Activated T-helper 1 cell treated with Interleukin-2 at 50 U/mL for 16 hours (primary cell): ENCODE measurements at places on chromosomes 4 and X.

DNA sequence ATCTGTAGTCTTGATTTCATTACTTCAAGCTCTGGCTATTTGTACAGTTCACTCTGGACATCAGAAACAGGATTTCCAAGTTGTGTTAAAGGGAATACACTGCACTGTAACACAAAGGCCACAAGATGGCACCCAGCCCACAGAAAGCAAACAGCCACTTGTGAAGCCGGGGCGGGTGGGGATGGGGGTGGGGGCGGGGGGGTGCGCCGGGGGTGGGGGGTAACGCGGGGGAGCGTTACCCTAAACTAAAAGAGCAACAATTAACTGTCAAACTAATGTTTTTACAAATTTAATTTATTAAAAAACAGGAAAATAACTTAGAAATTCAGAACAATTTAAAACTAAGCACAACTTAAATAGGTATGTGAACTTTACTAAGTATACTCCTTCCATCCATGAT lies 27.3 kb downstream of the PRDX4 start:
- no peak for DNase-seq

- no peak for DNase-seq
Observed at GRCh38 chrX:45515262-45516215, 314.9 kb upstream of the DIPK2B start.

DNA sequence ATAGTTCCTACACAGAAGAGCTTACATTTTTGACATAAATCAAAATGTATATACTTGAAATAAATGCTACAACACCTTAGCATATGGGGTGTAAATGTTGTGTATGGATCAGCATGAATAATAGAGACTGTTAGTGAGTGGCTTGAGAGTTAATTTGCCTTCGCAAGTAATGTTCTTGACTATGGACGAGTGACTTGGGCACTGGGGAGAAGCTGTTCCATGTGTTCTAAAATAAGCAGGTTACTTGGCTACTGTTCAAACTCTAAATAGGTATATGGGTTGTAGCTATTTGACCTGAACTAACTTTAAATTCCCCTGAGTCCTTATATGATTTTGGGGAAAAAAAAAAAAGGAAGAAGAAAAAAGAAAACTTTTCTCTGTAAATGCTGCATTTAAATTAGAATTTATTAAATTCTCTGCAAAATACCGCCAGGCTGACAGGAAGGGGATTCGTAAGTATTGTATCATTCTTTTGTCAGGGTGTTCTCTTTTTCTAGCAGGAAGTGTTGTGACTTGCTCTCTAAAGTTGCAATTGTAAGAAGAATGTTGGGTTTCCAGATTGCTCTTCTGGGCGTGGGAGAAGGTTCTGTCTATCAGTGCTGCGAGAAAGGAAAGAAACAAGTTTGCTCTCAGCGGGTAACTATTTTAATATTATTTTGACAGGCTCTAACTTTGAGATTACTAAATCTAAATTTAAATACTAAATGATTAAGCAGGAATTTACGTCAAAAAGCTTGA lies 32.2 kb downstream of the PLS3 start:
- DNase-seq = no peak

GRCh38 chr4:73923631-73923937 lies 54.4 kb downstream of the CXCL1 start:
- DNase-seq = no peak

GRCh38 chr4:184534511-184535391 lies 60.4 kb upstream of the IRF2 start:
- no peak for DNase-seq

- DNase-seq = no peak
Observed at GRCh38 chr4:6507345-6507744, 34.9 kb upstream of the PPP2R2C start.

DNA sequence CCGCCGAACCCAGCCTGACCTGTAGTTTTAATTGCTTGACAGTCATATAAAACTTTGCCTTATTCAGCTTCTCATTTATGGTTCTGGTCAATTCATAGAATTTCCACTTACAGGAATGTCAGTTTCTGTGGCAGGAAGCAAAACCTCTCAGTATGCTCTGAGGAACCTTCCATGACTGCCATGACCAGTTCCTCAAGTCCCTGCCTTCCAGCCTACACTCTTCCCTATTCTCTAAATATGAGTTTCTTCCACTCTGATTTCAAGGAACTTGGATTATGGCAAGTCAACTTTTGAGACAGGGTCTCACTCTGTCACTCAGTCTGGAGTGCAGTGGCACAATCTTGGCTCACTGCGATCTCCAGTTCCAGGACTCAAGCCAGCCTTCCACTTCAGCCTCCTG lies 26.0 kb upstream of the NSUN7 start:
- DNase-seq = no peak

GRCh38 chrX:106774981-106775380 lies 27.5 kb upstream of the TBC1D8B start:
- DNase-seq = no peak

- no peak for DNase-seq
Observed at GRCh38 chr4:86393749-86394148, 33.9 kb upstream of the MAPK10 start.

- DNase-seq = no peak
Observed at GRCh38 chr4:54986095-54986846, 139.1 kb downstream of the KDR start.

- DNase-seq = no peak
Observed at GRCh38 chr4:138981930-138982390, 33.6 kb upstream of the NOCT start.

DNA sequence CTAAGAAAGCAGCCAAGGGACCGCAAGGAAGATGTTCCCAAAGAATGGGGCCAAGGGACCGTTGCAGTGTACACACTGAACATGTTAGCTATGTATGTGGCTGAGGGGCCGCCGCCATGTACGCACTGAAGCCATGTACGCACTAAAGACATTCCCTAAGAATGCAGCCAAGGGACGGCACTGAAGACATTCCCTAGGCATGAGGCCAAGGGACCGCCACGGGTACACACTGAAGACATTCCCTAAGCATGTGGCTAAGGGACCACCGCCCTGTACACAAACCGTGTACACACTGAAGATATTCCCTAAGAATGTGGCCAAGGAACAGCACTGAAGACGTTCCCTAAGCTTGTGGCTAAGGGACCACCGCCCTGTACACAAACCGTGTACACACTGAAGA lies 54.0 kb downstream of the DHRSX start:
- DNase-seq = no peak

DNA sequence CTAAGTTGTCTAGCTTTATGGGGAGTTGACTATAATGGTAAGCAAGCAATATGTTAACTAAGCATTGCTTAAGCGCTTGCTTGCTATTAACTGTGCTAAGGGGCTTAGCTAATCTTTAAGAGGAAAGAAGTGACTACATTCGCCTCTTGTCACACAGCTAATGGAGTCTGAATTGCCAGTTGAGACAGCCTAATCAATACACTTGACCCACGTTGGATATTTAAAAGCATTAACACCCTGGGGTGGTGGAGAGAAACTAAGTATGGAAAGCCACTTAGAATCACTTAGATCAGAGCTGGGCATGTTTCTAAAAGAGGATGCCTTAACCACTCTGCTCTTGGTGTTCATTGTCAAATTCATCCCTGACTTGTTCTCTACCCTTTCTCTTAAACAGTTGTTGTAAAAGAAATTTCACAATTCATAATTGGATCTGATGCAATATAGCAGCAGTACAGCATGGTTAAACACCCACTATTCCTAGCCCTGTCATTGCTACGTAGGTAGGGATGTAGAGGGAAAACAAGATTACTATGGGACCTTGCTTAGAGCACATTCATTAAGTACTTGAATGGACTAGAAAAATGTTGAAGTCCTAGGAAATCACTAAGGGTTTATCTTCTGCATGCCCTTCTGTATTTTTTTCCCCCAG lies 3.5 kb downstream of the ZAR1 start:
- DNase-seq = no peak

GRCh38 chr4:162115333-162115732 lies 48.5 kb downstream of the FSTL5 start:
- no peak for DNase-seq

GRCh38 chr4:74098427-74098994 lies 484 bp downstream of the CXCL2 start:
- no peak for DNase-seq

DNA sequence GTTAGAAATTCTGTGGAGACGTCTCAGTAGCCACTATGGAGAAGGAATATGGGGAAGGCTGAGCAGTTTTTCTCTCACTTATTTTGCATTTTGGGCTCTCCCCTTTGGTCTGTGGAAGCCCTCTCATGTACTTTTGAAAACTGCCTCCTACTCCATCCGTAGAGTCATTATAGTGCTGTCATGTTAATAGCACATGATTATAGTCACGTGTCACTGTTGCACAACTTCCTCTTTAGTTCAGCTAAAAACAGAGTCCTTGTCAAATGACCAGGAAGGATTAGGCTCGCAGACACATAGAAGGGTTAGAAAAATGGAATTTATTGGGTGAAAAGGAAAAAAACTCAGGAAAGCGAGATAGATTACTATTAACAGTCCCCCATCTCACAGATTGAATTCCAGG lies 258.2 kb upstream of the CXorf51A start:
- DNase-seq = no peak

DNA sequence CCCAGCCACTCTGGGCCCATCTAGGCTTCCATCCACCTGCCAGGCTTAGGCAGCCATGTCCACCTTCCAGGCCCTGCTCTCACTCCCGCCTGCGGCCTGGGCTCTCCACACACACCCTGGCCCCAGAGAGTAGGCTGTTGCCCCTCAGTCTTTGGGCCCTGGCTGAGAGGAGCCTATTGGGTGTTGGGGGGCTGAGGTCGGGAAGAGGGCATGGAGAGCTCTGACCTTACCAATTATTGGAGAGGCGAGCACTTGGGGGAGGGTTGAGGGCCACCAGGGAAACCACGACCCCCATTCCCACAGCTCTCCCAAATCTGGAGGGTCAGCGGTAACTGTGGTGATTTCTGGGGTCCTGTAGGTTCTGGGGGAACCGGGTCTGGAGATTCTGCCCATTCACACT lies 38.2 kb downstream of the HTRA3 start:
- DNase-seq = no peak

DNA sequence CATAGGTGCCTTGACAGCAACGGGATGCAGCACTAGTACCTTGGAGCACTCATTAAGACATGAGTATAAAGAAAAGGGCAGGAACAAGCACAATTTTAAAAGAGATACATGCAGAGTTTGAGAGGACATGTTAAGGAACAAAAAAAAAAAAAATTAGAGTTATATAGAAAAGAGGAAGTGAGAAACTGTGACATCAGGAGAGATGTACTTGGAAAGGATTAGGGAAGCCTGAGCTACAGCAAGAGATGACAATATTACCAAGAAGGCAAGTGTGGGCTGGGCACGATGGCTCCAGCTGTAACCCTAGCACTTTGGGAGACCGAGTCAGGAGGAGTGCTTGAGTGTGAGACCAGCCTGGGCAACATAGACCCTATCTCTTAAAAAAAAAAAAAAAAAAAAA lies 37.4 kb downstream of the GPR143 start:
- no peak for DNase-seq

- no peak for DNase-seq
Observed at GRCh38 chrX:72268597-72269365, 8.3 kb downstream of the RPS4X start.

GRCh38 chr4:111754003-111754402 lies 391.3 kb upstream of the FAM241A start:
- no peak for DNase-seq

DNA sequence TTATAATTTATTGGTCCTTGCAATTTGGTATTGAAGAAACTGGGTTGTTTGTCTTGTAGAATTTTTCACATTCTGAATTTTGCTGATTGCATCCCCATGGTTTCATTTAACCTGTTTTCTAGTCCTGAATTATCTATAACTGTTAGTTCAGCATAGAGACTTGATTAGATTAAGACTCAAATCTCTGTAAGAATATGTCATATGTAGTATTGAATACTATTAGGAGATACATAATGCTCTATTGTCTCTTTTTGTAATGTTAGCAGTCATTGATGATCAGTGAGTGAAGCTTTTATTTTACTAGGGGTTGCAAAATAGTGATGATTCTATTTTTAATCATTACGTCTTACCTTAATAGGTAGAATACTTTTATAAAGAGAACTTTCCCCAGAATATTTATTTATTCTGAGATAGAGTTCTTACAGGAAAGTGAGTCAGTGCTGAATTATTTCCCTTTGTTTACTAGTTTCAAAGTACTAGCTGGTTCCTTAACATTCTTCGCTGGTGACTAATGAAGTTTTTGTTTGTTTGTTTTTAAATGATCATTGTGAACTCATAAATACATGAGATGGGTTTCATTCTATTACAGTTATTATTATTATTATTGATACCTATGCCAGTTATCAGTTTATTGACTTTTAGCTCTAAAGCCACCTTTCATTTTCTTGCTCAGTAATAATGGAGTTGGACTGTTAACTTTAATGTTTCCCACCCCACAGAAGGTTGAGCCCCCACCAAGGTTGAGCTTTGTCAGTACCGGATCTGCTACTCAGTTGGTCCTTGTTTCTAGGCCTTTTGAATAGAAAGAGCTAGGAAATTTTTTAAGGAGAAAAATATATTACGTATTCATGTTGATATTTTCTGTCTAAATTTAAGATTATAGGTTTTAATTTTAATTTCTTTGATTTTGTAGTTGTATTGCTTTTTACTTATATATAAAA lies 102.3 kb downstream of the LARP1B start:
- DNase-seq = no peak

GRCh38 chr4:64777286-64777685 lies 368.0 kb upstream of the TECRL start:
- DNase-seq = no peak

DNA sequence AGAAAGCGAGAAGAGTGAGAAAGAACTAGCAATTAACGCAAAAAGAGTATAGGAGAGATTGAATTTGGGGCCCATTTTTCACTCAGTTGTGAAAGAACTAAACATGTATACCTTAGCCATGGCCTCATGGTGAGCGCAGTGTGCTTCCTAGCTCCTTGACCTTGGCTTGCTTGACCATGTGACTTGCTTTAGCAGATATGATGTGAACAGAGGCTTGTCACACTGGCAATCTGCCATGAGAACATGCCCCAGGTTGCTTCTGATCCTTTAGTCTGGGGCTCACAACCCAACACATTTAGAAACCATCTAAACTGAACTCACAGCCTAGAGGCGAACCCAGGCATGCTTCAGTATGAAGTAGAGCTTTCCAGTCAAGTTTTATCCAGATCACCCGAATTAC lies 260.1 kb upstream of the FTHL17 start:
- no peak for DNase-seq

GRCh38 chrX:134622813-134623185 lies 35.5 kb downstream of the PLAC1 start:
- no peak for DNase-seq

DNA sequence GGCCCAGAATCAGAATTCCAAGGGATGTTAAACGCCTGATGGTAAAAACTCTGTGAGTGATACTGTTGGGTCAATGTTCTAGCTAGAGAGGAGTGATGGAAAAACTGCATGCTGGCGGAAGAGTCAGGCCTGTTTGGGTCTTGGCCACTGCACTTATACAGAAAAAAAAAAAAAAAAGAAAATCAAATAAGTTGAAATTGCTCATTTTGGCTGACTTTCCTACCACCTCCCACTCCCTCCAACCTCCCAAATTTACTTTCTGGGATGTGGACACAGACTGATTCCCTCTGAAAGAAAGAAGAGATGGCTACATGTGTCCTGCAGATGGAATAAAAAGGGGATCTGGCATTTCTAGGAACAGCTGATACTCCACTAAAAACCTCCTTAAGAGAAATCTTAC lies 234.1 kb upstream of the GIMD1 start:
- no peak for DNase-seq
